ENCODE measurements at places on chromosomes 6 and 20.

GRCh38 chr20:50037123-50037522, 54.3 kb downstream of the SNAI1 start:
- DNase-seq = no peak

DNA sequence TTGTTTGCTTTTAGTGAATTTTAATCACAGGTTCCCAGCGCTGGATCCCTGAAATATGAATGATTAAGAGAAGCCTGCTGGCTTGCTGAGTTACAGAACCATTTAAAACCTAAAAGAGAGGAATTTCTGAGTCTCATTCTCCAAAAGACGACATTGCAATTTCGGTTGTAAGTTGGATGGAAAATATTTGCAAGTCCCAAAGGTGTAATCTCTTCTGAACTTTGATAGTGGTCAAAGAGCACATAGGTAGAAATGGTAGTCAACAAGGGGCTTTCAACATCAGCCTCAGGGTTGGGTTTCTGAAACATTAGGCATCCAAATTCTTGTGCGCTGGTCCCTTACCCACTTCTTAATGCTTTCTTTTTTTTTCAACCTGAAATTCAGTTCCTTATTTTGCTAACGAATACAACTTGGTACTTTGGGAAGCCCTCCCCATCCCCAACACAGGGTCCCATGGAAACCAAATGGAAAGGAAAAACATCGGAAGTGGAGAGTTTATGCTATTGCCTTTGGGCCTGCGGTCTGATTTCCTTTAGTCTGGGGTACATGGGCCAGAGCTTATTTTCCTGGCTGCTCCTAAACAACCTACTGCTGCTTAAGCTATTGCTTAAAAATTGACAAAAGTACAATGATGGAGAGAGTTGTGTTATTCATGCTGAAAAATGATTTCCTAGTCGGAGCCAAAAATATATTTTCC, 117.0 kb upstream of the KCNK16 start:
- DNase-seq = no peak

DNA sequence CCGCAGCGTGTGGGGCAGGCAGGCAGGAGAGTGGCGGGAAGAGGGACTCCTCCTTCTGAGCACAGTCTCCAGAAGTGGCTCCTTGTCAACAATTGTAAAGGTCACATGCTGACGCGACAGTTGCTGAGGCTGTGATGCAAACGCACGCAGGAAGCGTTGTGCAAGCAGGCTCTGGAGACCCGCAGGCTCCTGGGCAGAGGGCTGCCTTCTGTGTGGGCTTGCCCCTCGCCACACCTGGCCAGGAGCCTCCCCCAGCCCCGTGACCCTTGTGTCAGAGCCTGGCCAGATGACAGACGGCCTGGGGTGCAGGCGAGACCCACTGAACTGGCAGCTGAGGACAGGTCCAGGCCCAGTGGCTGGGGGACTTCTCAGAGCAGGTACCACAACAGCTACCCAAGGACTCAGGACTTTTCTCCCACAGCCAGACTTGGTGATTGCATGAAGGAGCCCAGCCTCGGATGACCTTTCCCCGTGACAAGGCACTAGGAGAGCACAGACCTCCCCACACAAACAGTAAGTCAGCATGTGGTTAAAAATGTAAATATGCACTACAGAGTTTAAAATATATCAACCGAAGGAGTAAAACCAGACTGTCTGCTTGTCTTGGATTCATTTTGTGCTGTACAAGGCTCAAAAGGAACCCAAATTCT, 222.1 kb upstream of the RREB1 start:
- no peak for DNase-seq

DNA sequence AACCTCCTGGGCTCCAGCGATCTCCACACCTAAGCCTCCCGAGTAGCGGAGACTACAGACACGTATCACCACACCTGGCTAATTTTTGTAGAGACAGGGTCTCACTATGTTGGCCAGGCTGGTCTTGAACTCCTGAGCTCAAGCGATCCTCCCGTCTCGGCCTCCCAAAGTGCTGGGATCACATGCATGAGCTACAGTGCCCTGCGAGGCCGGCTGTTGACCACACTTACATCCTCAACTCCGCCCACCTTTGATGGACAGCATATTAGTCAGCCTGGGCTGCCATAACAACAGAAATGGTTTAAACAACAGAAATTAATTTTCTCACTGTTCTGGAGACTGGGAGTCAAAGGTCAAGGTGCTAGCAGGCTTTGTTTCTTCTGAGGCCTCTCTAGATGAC, 107.7 kb downstream of the JPH2 start:
- no peak for DNase-seq

DNA sequence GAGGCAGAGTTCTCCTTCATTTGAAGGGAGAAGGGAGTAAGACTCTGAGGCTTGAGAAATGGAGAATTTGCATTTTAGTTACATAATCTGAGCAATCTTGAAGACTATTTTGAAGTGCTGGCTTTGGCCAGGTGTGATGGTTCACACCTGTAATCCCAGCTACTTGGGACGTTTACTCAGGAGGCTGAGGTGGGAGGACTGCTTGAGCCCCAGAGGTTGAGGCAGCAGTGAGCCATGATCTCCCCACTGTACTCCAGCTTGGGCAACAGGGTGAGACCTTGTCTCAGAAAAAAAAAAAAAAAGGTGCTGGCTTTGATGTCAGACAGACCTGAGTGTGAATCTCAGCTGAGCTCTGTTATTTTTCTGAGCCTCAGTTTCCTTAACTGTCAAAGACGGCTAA, 12.4 kb upstream of the ARMC12 start:
- DNase-seq = no peak

DNA sequence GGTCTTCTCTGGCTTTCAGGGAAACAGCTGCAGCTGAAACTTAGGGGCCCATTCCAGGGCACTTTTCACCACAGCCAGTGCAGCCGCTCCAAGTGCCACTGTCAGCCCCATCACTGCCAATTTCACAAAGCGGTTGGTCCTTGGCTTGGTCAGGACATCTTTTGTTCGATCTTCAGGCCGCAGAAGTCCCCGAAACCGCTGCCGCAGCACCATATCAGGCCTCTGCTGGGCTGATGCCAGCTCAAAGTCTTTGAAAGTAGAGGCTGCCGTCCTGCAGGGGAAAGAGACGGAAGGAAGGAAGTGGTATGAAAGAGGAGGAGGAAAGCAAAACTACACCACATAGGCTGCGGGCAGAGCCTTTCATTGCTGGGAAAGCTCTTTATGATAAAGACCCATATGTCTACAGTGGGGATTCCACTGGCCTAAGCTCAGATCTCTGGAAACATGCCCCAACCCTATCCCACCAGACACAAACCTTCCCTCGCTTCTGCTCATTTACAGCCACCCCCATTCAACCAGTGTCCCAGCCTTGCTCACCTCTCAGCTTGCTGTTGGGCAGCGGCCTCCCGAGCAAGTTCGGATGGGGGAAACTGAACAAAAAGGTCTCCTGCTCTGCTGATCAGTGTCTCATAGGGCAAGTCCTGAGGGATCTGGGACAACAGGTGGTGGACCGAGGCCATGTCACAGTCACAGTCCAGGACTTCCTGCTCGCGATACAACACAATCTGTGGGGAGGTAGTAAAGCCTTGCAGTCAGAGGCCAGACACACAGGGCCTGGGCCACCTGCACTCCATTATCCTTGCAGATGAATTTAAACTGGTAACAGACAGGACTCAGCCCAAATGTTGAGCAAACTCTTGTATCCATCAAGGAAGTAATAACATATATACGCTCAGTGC, 23.5 kb downstream of the TBC1D20 start:
- DNase-seq = no peak

GRCh38 chr6:125142618-125143017, 11.0 kb upstream of the TPD52L1 start:
- DNase-seq = no peak

All from H54 (cell line).